AG08396 (cell line): ENCODE measurements at places on chromosomes 1 and 21.

DNA sequence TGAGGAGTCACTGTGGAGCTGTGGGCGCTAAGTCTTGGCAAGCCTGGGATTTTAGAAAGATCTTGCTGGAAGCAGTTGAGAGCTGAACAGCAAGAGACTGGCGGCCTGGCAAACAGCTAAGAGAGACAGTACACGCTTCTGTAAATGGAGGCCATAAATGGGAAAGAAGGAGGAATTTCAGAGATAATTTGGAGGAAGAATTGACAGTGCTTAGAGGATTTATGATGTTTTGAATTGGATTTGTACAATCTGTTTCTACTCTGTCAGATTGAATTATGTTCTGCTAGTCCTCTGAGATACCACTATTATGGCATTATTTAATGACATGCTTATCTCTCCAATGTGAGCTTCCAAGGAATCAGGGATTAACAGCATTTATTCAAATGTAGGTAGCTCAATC is 50.1 kb downstream of the ABCA4 start:
- no peak for DNase-seq

GRCh38 chr21:24225431-24225830 is 1381.8 kb downstream of the MRPL39 start:
- no peak for DNase-seq

GRCh38 chr21:29080454-29080941 is 7.0 kb upstream of the CCT8 start:
- no peak for DNase-seq

- DNase-seq: no peak
Observed at GRCh38 chr1:114033961-114034360, 54.7 kb downstream of the OLFML3 start.

DNA sequence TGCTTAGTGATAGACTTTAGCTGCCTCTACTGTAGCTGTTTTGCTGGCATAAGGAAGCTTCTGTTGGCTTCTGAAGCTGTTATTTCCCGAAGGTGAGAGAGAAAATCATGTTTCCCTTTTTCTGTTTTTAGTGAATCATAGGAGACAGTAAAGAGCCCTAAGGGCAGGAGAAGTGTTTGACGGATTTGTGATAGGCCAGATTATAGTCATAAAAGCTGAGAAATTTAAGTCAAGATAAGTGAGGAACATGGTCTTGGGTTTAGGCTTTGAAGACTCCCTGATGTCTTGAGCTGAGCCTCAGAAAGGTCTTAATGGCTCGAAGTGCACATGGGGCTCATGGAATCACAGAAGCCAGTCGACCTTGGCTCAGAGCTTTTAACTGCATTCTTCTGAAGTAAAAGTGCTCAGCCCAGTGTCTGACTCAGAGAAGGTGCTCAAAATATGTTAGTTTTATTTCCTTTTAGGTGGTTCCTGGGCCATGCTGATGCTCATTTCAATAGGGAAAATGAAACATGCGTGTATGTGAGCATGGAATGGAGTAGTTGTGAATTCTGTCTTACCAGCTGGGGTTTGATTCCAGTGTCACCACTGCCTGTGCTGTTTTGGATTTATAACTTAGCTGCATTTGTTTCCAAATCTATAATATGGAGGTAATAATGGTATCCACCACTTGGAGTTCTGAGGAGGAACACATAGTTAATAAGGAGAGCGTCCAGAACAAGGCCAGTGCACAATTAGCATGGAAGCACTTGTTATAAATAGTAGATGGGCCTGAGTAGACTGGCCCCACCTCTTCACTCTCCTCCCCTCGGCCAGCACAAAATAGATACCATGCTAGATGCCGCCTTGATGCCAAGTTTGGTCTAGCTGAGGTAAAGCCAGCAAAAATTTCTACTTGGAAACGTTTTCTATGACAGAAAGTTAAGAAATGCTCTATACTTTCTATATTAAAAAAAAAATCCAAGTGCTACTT is 99.2 kb downstream of the C1orf21 start:
- DNase-seq: no peak
